ENCODE measurements at places on chromosomes 7 and 10.

GRCh38 chr10:16472828-16473227 is 36.0 kb downstream of the PTER start:
- no peak for DNase-seq

- no peak for DNase-seq
These were observed 413 bp downstream of the PANK1 start for GRCh38 chr10:89644691-89644966.

DNA sequence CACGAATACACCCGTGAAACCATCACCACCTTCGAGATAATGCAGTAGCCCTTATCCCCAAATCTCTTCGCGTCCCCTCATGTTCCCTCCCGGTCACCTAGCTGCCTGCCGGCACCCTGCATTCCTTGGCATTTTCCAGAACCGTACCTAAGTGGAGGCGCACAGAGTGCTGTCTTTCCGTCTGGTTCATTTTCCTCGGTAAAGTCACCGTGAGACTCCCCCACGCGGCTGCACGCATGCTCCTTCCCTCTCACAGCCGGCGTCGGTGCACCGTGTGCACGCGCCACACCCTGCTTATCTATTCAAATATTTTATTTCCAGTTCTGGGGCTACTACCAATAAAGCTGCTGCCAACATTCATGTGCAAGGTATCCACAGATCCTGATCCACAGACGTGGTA is 65.5 kb upstream of the NKX6-2 start:
- no peak for DNase-seq

- DNase-seq, result no peak
These were observed 3.0 kb downstream of the SMARCD3 start for GRCh38 chr7:151245360-151246101.

DNA sequence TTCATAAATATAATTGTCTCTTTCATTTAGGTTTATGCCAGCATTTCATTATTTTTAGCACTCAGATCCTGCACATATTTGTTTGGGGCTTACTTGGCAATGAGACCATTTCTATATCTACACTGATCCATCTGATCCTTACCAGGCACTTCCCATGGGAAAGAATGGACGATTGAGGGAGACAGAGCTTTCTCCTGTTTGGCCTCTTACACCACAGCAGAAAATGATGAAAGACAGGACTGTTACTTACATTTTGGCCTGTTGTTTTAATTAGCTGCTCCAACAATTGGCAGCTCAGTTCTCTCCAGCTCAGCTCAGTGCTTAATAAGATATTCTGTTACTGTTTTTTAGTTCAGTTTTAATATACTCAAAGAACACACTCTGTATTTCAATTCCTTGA is 77.6 kb upstream of the RSU1 start:
- no peak for DNase-seq

- peak; percentile 67 for DNase-seq
These were observed 1.1 kb downstream of the ARID5B start for GRCh38 chr10:61902445-61903220.

DNA sequence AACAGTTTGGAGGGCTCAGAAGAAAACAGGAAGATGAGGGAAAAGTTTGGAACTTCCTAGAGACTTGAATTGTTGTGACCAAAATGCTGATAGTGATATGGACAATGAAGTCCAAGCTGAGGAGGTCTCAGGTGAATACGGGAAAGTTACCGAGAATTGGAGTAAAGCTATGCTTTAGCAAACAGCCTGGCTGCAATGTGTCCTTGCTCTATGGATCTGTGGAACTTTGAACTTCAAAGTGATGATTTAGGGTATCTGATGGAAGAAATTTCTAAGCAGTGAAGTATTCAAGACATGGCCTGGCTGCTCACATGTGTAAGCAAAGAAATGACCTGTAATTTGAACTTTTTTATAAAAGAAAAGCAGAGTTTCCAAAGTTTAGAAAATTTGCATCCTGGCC is 240.2 kb upstream of the KLF14 start:
- DNase-seq, result no peak

GRCh38 chr10:124341768-124342135 is 77.0 kb downstream of the OAT start:
- no peak for DNase-seq
